ENCODE measurements at places on chromosomes 16 and 17. TPM values are rescaled to one million over a fixed set of nuclear protein-coding genes. Genes with fewer than 3 reads are reported as not detected.
A peak's percentile ranks its signal among the peaks of the same experiment; 100 is the strongest.

HLF gene
- total RNA-seq, result 0.70 TPM

DPEP1 gene
- total RNA-seq, result 4.4 TPM

PLA2G10 gene
- 56.7 TPM for total RNA-seq

RBFOX1 gene
- total RNA-seq, result 11.2 TPM

PSME3IP1 gene
- total RNA-seq, result 107 TPM

ABAT gene
- total RNA-seq, result 24.2 TPM

TBC1D28 gene
- not detected for total RNA-seq

PRDM7 gene
- not detected for total RNA-seq

BEAN1 gene
- total RNA-seq, result not detected

DNA sequence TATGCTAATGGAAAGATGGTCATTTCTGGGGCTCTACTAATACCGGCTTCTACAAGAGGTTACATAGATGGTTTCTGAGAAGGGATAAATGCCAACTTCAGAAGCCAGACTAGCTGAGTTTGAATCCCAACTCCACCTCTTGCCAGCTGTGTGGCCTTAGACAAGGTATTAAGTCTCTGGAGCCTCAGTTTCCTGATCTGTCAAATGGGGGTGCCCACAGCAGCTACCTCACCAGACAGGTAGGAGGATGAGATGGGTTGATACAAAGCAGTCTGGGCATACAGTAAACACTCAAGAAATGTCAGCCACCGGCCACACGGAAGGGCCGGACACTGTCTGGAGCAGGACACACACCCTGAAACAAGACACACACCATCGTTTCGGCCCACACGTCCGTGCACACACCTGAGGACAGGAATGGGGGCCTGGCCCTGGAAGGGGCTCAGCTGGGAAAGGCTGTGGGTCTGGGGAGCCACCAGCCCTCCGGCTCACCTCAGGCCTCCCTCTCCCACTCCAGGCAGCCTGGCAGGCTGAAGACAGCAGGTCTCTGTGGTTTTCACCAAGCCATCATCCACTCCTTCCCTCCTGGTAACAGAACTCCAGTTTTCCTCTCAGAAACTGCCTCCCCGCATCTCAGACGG is 5.5 kb downstream of the KNOP1 start:
- DNase-seq, result no peak

DNA sequence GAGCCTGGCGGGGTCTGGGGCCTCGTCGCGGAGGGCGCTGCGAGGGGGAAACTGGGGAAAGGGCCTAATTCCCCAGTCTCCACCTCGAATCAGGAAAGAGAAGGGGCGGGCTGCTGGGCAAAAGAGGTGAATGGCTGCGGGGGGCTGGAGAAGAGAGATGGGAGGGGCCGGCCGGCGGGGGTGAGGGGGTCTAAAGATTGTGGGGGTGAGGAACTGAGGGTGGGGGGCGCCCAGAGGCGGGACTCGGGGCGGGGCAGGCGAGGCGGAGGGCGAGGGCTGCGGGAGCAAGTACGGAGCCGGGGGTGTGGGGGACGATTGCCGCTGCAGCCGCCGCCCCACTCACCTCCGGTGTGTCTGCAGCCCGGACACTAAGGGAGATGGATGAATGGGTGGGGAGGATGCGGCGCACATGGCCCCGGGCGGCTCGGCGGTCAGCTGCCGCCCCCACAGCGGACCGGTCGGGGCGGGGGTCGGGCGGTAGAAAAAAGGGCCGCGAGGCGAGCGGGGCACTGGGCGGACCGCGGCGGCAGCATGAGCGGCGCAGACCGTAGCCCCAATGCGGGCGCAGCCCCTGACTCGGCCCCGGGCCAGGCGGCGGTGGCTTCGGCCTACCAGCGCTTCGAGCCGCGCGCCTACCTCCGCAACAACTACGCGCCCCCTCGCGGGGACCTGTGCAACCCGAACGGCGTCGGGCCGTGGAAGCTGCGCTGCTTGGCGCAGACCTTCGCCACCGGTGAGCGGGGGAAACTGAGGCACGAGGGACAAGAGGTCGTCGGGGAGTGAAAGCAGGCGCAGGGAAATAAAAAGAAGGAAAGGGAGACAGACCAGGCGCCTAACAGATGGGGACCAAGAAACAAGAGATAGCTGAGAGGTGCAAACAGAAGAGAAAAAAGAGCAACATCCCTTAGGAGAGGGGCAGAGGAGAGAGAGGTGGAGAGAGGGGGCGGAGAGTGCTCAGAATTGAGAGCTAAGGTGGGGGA is at the start of gene PNMT:
PNMT (plus strand) TSS at position 509 of the 980 bp plus-strand sequence; CDS start at position 532, 23 bp downstream.
- DNase-seq, result peak; percentile 90

GRCh38 chr16:70691223-70692129 is 5.6 kb upstream of the MTSS2 start:
- peak; percentile 77 for DNase-seq

GRCh38 chr16:23294260-23294659 is 7.8 kb upstream of the SCNN1B start:
- peak; percentile 77 for DNase-seq

GRCh38 chr16:84062734-84063640 is 20.4 kb upstream of the SLC38A8 start:
- DNase-seq, result peak; percentile 73

DNA sequence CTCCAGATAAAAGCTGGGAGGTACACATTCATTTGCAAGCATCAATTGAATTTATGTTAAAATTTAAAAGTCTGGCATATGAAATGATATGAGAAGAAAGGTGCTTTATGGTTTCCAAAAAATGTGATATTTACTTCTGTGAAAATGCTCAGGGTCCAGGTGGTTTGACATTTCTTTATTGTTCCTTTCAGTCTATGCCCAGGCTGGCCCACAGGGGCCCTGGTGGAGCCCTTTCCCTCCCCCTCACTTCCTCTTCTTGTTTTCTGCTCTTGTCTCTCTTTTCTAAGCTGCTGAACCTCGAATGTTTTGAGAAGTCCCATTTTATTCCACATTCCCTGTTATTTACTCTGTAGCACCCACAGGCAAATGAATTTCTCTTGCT is 127.8 kb downstream of the HS3ST3B1 start:
- DNase-seq, result no peak

- DNase-seq, result peak; percentile 85
Observed at GRCh38 chr17:57955183-57955931, at the start of gene CUEDC1. Gene CUEDC1, minus strand, starts transcription at chr17:57955412. Its CDS starts 69,848 bp downstream, at chr17:57885564.

GRCh38 chr16:57203451-57203850 is 17.3 kb downstream of the RSPRY1 start:
- DNase-seq, result no peak

DNA sequence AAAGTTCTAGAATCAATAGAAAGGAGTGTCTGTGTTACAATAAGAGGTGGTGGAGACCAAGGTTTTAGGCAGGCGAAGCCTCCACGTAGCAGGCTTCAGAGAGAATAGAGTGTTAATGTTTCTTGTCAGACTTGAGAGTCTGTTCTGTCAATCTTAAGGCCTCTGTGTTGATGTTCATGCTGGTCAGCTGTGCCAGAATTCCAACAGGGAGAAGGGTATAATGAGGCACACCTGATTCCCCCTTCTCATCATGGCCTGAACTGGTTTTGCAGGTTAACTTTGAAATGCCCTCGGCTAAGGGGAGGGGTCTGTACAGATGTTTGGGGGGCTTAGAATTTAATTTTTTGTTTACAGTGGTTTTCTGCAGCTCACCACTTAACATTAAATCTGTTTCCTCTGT is 46.0 kb downstream of the RNF112 start:
- no peak for DNase-seq

GRCh38 chr17:47905221-47905733 is 9.2 kb downstream of the SP2 start:
- DNase-seq, result peak; percentile 36

DNA sequence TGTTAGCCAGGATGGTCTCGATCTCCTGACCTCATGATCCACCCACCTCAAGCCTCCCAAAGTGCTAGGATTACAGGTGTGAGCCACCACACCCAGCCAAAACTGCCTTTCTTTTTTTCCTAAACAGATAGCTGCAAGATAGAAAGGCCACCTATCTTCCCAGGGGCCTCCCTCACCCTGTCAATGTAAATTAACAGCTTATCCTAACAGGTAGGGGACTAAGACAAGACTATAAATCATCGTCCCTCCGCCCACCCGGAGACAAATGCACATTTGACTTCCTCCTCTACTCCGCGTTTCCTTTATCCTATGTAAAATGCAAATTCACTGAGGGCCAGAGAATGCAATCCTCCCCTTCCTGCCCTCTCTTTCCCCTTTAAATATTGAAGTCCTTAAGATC is 71.4 kb downstream of the MARF1 start:
- no peak for DNase-seq

GRCh38 chr17:56832446-56832845 is 1.3 kb downstream of the C17orf67 start:
- DNase-seq, result no peak

GRCh38 chr17:81713556-81714411 is 1.7 kb downstream of the SLC25A10 start:
- DNase-seq, result peak; percentile 74

DNA sequence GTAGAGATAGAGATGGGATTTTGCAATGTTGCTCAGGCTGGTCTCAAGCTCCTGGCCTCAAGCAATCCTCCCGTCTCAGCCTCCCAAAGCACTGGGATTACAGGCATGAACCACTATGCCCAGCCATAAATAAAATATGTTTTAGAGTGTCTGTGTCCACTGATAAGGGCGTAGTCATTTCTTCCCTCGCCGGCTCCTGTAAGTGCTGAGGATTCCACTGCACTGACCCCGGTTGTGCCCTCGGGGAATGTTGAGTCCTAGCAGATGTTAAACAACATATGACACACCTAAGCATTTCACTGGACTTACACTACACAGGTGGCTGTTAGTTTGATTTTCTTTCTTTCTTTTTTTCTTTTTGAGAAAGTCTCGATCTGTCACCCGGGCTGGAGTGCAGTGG is 5.6 kb upstream of the SHMT1 start:
- no peak for DNase-seq

DNA sequence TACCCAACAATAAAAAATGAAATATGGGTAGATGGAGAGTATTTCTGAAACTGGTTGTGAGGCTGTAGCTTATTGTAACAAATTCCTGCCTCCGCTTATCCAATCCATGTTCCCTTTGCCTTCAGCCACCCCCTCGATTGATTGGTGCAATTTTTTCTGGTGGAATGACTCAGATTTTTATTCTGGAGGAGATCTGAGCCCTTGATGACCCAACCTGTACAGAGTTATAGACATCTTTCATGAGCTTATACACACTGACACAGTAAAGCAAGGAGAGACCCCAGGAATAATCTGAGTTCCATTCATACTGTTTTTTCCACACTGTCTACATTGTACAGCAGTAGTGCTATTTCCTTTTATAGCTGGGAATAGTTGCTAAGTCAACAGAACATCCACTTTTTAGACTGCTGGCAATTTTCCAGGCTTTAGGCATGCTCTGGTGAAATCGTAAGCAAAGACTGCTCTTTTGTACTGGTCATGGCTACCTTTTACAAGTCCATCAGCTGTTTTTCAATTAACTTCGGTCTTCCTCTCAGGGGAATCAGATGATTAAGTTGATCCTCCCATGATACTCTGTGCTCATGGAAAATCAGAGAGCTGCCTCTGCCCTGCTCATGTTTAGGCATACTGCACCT is 30.1 kb downstream of the CCL4 start:
- DNase-seq, result no peak

GRCh38 chr17:38844261-38844757 is 9.2 kb downstream of the RPL23 start:
- DNase-seq, result no peak

- DNase-seq, result no peak
Observed at GRCh38 chr17:76428511-76428910, 24.4 kb downstream of the UBE2O start.

DNA sequence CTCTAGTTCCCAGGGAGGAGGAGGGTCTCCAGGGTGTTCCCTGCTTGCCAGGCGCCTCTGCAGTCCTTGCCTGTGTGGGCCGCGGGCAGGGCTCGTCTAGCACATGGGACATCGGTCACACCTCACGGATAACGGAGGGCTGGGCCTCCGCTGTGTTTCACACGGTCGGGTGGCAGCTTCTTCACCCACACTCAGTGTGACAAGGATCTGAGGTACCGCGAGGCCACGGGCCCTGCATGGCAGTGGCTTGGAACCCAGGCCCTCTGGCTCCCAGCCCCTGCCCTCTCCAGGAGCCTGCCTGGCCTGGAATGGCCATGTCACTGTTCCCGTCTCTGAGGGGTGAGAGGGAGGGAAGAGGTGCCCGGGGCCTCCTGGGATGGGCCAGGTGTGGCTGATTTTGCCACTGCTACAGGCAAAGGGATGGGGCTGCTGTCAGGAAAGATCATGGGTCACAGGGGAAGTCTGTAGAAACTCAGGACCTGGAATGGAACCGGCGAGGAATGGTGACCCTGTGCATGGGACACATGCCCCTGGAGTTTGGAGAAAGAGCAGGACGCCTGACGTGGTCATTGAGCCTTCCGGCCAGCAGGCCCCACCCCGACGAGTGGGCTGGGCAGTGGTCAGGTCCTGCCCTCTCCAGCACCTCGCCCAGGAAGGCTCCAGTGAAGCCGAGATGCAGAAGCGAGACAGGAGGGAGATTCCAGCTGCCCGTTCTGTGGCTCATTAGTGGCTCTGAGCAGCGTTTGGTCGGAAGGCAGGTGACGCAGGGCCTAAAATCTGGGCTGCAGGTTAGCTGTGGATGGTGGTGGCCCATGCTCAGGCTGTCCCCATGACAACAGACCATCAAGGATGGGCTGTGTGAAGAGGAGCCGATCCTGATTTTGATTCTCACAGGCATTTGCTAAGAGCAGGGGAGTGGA is 76.5 kb upstream of the GSE1 start:
- no peak for DNase-seq

DNA sequence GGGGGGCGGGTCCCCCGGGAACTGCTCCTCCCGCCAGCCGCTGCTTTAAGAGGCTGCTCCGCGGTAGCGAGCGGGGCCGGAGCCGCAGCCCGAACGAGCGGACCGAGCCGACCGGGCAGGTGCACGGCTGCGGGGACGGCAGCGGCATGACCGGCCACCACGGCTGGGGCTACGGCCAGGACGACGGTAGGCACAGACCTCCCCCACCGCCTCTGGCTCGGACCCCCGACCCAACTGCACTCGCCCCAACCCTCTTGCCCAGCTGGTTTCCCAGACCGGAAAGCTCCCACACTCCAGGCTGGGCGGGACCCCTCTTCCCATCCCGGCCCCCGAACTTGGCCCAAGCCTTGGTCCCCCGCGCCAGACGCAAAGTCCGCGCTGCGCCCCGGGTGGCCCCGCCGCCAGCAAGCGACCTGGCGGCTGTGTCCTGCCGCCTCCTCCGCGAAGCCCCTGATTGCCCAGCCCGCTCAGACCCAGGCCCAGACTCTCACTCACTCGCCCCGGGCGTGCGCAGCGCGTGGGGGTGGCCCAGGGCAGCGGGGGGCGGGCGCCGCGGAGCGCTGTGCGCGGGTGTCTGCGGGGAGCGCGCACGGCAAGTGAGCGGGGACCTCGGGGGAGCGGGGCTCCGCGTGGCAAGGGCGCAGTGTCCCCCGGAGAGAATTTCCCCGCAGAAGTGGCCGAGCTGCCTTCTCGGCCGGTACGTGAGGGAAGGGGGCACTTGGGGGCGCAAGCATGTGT is at the start of gene CA7:
CA7 (plus strand) TSS at position 73 of the 738 bp plus-strand sequence; CDS start at position 147, 74 bp downstream.
- DNase-seq, result no peak

DNA sequence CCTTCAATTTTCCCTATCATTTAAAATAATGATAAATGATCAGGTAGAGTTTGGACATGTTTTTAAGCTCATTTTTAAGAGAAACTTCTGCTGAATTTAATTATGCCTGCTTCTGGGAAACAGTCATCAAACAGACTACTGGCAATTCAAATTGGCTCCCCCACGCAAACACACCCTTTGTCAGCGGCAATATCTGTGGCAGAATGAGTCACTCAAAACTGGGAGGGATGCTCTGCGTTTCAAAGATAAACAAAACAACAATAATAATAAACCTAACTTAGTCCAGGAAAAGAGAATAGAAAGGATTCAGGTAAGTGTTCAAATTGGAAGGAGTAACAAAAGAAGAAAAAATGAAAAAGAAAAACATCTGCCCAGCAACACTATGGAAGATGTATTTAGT is 108.1 kb upstream of the ERCC4 start:
- no peak for DNase-seq

- no peak for DNase-seq
Observed at GRCh38 chr17:39306509-39307212, 80.9 kb upstream of the STAC2 start.
